ENCODE measurements at places on chromosomes 6 and 20.

DNA sequence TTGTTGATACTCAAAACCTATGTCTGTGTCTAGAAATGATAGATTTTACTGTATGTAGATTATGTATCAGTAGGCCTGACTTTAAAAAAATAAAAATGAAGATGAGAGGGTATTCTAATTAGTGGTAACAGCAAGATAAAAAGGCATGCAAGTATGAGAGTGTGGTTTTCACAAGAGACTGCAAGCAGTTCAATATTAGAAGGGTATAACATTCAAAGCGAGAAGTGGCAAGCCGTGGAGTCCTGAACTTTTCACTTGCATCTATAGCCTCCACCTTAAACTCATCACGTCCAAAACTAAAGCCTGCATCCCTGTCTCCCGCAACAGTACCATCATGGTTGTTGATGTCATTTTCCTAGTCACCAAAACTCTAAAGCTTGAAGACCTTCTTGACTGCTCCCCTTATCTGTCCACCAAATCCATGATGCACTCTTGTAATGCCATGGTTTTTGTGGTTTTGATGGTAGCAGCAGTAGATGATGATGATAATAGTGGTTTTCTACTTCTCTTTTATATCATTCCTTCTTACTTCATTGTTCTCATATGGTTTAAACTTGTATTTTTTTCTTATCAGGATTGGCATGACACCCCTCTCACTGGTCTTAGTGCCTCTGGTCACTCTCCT is 9.2 kb upstream of the CGA start:
- no peak for DNase-seq

- no peak for DNase-seq
Observed at GRCh38 chr20:44629017-44629385, 22.5 kb downstream of the ADA start.

DNA sequence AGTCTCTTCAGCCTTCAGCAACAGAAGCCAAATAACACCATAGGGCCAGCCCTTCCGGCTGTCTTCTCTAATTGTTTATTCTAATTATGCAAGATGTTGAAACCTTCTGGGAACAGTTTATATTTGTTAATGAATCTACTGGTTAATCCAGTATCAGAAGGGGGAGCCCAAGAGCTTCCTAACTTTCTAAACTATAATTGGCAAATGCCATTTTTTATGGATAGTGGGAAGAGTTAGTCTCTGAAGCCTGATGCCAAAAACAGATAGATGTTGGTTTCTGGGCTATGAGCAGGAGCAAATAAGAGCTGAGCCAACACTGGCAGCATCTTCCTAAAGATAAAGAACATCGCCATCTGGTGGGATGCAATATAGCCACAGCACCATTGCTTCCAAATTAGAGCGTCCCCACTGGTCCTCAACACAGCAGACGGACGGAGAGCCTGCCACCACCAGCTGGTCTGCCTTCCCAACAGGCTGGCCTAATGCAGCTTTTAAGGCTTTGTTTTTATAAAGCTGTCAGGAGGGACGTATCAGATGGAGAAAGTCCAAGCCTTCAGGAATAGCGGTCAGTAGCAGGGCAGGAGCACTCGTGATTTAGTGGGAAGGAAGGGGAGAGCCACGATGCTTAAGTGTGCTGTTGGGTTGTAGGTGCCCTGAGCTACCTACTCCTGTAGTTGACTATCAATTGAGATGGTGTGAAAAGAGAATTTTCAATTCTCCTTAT is 118.8 kb downstream of the RALGAPA2 start:
- DNase-seq = no peak

- no peak for DNase-seq
Observed at GRCh38 chr6:44068607-44069296, 58.5 kb downstream of the MRPL14 start.

- DNase-seq = no peak
Observed at GRCh38 chr20:58908221-58908620, 55.7 kb downstream of the GNAS start.

GRCh38 chr20:21534886-21535285 is 21.0 kb upstream of the NKX2-2 start:
- no peak for DNase-seq

GRCh38 chr6:113995634-113996033 is 24.7 kb upstream of the HDAC2 start:
- no peak for DNase-seq

GRCh38 chr6:56220078-56220477 is 27.3 kb downstream of the COL21A1 start:
- DNase-seq = no peak

GRCh38 chr6:150129616-150130505 is 13.0 kb upstream of the PPP1R14C start:
- no peak for DNase-seq

- DNase-seq = no peak
Observed at GRCh38 chr6:1630212-1630770, 20.6 kb downstream of the FOXC1 start.

DNA sequence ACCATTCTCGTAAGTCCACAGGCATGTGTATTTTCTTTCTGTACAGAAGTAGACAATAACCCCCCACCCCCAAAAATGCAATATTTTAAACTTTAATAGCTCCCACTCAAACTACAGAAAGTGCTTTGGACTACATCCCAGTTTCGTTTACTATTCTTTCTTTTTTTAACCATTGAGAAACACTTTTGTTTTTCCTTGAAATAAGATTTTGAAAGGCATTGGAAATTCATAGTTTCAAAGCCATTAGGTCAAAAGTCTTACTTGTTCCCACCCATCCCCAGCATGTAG is 140.0 kb downstream of the KIF16B start:
- DNase-seq = no peak

DNA sequence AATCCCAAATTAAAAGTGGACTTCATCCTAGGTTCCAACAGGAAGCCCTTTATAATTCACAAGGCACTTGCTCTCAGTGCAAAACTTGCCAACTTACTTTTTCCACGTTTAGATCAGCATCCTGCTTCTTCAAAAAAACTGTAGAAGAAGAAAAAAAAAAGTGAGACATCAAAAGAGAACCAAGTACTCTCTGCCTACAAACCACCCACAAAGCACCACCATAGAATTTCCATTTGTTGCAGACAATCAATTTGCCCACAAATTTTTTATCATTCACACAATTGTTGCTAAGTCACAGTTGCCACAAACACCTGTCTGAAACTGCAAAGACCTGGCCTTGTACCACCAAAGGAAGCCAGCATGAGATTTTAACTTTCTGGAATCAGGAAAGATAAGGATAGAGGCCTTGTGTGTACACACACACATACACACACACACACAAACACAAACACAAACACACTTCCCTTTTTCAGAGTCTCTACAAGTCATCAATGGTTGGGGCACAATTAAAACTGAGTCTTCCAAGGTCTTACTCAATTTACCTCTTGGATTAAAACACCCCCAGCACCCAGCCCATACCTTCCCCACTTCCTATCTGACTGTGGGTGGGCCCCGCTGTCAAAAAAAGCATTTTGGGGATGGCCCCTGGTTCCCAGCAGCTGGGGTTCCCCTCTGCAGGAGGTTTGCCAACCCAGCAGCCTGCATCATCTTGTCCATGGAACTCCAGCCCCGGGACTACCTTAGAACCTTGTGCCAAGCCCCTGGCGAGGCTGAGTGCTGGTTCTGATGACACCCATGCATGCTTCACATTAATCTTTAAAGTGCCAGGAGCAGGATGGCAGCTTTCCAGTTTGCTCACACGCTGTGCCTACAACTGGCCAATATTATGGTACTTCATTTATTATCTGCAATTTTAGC is 26.5 kb downstream of the FYN start:
- DNase-seq = no peak

GRCh38 chr20:62482146-62482809 is 6.5 kb upstream of the GATA5 start:
- DNase-seq = no peak

DNA sequence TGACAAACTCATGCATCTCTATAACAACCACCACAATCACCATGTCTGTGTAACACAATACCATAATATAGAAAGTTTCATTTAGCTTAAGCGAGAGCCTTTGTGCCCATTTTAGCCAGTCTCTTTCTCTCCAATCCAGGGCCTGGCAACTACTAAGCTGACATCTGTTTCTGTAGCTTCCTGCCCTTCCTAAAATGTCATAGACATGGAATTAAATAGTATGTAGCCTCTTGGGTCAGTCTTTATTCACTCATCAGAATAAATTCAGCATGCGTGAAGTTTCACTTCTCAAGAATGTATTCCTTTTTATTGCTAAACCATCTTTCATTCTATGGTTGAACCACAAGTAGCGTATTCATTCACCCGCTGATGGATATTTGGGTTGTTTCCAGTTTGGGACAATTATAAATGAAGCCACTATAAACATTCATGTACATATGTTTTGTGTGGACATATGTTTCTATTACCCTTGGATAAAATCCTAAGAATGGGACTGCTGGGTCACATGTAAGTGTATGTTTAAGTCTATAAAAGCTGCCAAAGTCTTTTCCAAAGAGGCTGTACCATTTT is 1.7 kb upstream of the TREM2 start:
- no peak for DNase-seq

DNA sequence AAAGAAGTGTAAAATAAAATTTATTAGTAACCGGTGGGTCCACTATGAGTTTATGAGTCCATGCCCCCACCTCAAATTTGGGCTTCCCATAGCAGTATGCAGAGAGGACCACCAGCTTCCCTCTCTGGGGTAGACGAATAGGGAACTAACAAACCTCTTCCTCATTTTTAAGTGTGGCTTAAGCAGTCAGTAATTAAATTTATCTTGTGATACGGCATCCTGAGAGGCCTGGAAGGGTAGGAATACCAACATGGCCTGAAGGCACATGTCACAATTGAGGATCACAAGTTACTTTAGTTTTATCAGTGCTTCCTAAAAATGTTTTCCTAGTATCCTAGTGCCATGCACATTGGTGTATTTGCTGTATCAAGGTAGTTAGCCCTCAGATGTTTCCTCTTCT is 239.9 kb downstream of the HIVEP2 start:
- no peak for DNase-seq

DNA sequence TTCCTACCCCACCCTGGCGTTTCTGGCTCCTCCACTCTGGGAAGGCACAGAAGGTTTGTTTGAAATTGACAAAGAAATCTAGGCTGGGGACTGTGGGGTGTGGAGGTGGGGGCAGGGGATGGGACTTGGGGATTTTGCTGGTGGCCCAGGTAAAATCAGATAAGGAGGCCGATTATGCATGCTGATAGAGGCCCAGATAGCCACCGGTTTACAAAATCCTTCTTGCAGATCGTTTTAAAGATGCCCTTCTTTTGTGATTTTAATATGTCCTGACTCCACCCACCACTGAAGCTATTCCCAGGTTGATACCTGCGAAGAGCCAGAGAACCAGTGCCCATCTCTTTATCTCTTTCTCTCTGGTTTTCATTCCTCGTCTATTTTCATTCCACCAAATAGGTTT is 104.9 kb downstream of the TFAP2C start:
- no peak for DNase-seq

- no peak for DNase-seq
Observed at GRCh38 chr20:24958506-24959385, 9.7 kb downstream of the CST7 start.

DNA sequence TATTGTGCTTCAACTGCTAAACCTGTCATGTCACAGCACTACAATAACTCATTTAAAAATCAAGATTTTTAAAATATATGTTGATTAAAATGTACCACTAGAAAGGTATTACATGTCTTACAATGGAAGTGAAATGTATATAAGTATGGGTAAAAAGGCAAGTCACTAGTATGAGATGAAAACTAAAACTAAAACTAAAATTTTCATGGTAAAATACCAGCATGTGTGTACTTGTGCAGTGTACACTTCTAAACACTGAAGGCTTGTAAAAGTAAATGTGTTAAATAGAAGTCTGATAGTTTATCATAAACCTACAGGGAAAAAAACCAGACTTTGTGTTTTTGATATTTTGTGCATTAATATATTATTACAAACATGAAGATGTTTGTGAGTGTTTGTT is 13.7 kb upstream of the TMEM244 start:
- no peak for DNase-seq

DNA sequence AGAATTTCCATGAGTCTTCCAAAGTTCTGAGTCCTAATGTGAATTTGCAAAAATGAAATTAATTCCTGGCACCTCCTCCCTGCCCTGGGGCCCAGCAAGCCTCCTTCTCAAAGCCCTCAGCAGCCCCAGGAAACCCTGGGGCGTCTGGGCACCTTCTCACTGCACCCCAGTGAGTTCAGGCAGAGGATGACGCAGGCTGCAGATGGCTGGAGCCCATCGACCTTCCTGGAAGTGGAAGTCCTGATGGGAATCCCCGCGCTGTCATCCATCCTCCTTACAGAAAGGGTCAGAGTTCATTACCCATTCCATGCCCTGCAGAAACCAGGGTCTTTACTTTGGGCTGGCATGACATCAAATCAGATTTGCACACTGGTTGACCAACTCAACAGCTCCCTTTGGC is 31.6 kb downstream of the DLL1 start:
- DNase-seq = no peak

- DNase-seq = no peak
Observed at GRCh38 chr6:80988892-80989291, 763.6 kb downstream of the TENT5A start.

DNA sequence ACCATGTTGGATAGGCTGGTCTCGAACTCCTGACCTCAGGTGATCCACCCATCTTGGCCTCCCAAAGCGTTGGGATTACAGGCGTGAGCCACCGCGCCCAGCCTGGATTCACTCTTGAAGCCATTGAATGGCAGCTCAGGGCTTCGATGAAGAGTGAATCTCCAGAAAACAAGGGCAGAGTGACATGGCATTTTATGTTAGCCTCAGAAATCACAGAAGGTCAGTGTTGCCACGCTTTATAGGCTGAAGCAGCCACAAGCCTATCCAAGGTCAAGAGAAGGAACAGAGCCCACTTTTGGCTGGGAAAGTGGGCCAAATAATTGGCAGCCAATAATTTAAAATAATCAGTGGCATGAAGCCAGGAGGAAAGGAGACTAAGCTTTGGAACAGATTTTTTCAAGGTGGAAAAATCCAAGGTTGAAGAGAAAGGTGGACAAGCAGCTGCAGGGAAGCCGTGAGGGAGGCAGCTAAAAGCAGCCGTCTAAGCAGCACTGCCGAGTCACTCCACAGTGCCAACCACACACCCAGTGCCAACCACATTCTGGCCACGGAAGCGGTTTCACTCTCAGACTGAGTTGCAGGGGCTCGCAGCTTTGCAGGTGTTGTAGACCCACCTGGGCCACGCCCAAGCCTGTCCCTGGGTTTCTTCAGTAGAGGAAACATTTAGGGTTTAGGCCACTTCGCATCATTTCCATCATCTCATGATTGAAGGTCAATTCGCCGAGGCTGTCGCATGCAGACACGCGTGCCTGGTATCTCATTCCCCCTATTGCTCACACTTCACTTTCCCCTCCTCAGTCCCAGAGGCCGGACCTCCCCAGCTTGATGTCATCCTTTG is 17.4 kb upstream of the AVP start:
- no peak for DNase-seq

GRCh38 chr6:108580646-108581045 is 19.9 kb downstream of the FOXO3 start:
- DNase-seq = no peak

- DNase-seq = no peak
Observed at GRCh38 chr6:38508286-38508685, 131.4 kb downstream of the BTBD9 start.

DNA sequence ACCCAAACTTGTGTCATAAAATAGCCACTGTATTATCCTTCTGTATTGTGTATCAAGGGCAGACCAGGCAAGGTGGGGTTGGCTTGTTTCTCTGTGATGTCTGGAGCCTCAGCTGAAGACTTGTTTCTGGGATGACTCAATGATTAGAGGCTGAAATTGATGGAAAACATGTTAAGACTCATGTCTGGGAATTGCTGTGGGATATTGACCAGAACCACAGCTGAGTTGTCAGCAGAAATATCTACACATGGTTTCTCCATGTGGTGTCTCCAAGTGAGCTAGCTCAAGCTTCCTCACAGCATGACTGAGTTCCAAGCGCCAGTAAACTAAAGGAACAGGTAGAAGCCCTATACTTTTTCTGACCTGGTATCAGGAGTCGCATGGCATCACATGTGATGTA is 128.5 kb upstream of the SYNDIG1 start:
- no peak for DNase-seq
